ENCODE measurements at places on chromosomes 2 and 18.

DNA sequence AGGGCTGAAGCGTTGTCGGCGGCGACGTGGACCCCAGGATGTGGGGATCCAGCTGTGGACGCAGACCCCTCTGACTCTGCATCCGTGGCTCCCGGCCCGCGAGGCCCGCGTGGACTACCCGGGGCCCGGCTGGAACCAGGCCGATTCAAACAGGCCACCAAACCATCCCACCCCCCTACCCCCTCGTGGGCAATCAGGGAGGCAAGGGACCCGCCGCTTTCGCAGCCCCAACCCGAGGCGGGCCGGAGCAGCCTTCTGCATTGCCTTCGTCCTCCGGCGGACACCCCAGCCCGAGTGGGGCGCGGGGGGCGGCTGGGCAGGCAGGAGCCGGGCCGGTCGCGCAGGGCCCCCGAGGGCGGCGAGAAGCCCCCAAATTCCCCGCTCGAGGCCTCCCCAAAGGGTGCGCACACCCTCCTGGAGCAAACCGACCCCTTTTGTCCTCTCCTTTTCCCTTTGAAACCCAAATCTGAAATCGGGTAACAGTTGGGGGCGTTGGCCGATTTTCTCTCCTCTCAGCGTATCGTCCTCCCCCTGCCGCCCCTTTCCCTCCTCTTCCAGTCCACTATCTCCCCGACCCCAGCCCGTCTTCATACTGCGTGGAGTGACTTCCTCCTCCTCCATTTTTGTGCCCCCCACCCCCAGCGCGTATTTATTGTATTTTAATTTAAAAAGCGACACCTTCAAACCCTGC lies 7.4 kb downstream of the SP9 start:
- no peak for DNase-seq

GRCh38 chr2:14194233-14194632 lies 438.3 kb upstream of the LRATD1 start:
- no peak for DNase-seq

GRCh38 chr2:26075173-26075572 lies 41.3 kb downstream of the RAB10 start:
- DNase-seq: no peak

DNA sequence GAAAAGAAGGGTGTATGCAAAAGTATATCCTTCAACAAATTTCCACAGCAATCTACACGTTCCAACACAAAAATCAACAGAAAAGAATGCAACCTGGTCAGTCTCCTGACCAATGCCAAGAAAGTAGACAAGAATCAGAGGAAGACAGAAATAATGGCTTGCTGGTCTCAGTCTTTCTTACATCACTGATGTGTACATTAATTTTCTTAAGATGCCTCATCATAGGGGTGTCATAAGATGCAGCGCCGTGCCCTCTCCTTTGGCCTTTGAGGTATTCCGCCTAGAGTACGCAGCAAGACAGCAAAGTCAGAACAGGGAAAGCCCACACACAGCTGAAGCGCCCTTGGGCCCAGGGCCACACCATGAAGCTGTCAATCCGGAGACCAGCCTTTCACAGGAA lies 112.9 kb downstream of the RIF1 start:
- DNase-seq: no peak

DNA sequence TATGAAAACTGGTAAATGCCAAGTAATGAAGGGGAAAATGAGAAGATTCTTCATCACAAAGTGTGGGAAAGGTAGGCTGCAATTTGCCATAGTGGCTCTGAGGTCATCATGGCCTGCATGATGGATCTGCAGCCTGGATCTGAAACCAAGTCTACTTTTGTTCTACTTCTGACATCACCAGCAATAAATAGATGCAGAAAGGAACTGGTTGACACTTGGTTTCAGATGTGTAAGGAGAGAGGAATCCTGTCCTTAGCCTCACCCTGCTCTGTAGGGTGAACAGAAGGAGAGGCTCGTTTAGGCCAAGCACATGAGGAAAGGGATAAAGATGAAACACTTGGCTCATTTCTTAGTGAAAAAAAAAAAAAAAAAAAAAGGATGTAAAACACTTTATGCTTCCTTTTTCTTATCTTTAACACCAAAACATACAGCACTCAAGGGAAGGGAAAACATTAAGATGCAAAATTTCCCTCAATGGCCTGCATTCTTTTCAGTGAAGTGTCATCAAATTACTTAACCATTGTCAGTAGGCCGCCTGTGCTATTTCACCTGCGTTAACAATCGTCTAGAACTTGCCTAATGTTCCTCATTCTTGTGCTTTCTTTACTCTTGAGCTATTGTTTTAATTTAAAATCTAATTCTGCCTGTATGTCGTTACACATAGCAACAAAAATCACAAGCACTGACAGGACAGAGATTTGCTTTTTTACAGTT lies 3.9 kb downstream of the NEB start:
- no peak for DNase-seq

GRCh38 chr2:86367499-86367777 lies 30.0 kb upstream of the REEP1 start:
- DNase-seq: no peak

DNA sequence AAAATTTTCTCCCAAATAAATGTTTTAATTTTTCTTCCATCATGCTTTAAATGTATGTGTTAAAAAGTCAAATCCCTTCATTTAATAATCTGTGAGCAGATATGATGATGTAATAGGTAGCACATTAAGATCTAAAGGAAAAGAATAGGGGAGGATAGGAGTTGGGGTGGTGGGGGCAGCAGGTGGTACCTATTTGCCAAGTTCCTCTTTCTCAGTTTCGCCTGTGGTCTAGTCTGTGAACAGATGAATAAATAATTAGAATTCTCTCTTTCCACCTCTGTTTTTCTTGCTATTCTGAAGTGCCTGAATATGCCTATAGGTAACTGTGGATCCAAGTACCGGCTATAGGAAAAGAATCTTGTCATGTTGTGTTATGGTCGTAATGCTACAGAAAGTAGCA lies 152.5 kb downstream of the NRXN1 start:
- DNase-seq: no peak

DNA sequence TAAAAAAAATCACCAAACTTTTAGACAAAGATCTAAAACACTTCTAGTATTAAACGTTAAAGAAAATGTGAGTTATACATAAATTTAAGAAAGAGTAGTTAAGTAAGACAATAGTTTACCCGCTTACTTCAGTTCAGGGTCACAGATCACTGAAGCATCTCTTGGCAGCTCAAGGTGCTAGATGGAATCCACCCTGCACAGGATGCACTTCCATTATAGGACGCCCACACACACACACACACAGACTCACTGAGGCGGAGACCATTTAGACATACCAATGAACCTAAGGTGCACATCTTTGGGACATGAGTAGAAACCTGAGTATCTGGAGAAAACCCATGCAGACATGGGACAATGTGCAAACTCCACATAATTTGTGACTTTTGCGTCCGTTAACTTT lies 630.6 kb upstream of the ZNF804A start:
- DNase-seq: no peak

DNA sequence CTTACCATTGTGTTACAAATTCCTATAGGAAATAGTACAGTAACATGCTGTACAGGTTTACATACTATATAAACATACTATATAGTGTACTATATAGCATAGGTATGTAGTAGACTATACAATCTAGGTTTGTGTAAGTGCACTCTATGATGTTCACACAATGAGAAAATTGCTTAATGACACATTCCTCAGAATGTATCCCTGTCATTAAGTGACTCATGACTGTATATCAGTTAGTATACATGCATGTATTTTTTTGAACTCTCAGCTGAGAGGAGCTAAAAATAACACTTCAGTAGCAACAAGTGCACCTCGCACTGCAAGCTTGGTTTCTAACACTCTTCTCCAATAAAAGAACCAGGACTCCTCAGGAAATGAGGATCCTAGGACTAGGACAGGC lies 19.5 kb upstream of the ASXL3 start:
- DNase-seq: no peak

DNA sequence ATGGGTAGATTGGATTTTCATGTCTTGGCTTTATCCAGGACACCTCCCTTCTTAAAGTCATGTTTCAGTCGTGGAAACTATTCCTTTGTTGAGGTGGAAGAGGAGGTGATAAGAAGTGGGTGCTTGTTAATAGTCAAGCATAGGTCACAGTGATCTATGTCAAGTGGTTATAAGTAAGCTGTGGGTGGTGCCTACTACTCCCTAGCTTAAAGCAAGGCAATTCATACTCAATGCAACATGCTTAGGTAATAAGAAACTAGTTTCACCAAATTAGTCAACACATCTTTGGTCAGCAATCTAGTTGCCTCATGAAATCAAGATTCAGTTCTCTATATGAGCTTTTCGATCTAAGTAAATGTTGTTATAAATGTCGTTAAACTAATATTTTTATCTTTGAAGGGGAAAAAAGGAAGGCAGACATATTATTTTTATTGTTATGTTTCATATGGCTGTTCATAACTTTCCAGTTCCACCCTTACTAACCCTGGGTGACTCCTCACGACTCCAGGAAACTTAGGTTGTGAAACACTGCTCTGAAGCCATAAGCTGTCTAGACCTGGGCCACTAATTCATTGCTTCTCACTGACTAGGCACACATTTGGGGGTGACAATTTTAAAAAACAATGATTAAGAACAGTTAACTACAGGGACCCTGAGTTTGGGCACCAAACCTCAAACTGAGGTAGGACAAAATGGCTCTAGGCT lies 5.8 kb upstream of the ABCB11 start:
- DNase-seq: no peak

All from DMS 273 treated with DMSO at 0.1 percent for 48 hours (cell line).